ENCODE measurements at places on chromosomes 16 and 17.

DNA sequence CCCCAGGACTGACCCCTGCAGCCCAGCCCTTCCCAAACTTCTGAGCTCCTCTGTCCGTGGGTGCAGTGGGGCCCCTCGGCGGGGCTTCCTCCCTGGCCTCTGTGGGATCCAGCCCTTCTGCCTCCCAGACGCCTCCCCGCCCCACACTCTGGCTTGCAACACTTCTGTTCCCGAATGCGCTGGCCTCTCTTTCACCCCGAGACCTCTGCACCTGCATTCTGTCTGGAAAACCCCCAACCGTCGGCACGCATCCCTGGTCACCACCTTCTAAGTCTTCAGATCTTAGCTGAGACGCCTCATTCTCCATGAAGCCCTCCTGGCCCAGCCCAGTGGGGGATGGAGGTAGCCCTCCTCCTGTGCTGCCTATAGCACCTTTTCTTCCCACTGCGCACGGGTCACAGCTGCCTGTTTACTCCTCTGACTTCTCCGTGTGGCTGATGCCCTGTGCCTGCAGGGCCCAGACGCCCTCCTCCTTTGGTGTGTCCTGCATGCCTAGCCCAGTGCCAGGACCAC lies 26.4 kb downstream of the TMEM235 start:
- peak; percentile 53 for DNase-seq

GRCh38 chr17:50184611-50185398 lies 16.6 kb downstream of the COL1A1 start:
- DNase-seq = no peak

DNA sequence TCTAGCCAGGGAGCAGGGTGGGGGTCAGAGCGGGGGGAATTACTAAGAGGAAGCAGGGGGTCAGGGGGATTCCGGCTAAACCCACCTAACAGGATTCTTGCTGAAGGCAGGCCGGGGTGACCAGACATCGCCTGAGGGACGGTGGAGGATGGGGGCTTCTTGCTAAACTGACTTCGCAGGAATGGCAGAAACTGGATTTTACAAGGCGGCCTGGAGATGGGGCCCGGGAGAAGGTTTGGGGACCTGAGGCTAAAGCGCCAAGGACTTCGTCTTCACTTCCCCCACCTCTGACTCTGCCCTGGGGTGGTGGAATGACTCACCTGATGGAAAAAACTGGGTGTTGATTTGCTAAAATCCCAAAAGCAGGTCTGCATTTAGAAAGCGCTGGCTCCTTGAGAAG lies 23.5 kb downstream of the LGALS3BP start:
- no peak for DNase-seq

DNA sequence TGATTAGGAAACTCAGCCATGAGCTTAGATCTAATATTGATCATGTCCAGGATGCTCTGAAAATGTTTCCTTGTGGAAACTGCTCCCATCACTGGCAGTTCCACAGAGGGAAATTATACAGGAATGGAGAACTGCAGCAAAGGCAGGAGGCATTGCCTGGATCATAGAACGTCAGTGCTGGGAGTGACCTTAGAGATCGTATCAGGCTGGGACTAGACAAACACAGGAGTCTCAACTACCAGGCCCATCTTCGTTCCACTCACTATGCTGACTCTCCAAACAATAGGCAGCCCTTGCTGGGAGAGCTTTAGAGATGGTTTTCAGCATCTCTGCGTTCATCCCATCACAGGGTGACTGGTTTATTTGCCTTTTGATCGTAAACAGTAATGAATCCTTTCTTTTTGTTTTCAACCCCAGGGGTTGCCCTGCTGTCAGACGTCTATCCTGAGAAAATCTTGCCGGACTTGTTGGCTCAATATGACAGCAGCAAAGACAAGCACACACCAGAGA lies 130.3 kb downstream of the TANGO6 start:
- DNase-seq = no peak

- no peak for DNase-seq
These were observed 7.4 kb upstream of the EEF2K start for GRCh38 chr16:22198547-22199293.

- no peak for DNase-seq
These were observed 5.3 kb upstream of the POLR3E start for GRCh38 chr16:22291860-22292318.

DNA sequence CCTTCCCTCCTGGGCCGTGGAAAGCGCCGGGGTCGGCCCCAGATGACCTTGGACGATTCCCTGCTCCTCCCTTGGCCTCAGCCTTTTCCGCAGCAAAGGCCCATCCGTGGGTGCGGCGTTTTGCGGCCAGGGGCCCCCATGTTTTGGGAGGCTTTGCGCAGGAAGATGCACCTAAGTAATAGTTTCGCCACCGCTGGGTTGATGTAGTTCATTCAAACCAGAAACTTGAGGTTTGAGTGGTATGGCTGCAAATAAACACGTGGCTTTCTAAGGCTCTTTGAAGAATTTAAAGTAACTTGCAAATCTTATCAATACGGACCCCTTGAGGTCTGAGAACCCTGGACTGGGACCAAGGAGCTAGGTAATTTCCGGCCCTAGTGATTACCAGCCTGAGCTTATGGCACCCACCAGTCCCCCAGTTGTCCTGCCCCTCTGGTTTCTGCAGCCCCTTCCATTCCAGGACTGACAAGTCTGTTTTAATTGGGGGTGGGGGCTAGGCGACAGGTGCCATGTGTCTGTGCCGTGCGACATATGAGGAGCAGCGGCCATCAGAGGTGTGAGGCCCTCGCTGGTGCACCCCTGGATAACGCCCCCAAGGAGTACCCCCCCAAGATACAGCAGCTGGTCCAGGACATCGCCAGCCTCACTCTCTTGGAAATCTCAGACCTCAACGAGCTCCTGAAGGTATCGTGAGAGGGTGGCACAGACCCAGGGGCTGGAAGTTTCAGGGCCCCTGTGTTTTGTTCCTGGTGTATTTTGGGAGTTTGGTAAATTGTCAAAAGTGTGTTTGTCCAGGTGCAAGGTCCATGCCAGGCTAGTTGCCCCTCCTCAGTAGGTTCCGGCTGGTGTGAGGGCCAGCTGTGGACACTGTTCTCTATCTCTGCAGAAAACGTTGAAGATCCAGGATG lies 834 bp downstream of the MRPL12 start:
- DNase-seq = no peak

All from activated T-cell treated with anti-CD3 and anti-CD28 coated beads, Interleukin-2, amount 50 U/mL, for 48 hours (primary cell).